ENCODE measurements at places on chromosomes 3 and 15.

- peaks cover 2% of the 10 kb centered on the region for H3K4me1 ChIP-seq
- no peak overlapping the region for H3K27ac ChIP-seq
- H3K4me3 ChIP-seq, result no peak overlapping the region
- no peak for DNase-seq
- no peaks in the 10 kb centered on the region for H3K36me3 ChIP-seq
Observed at GRCh38 chr15:99954361-99955180, 221.3 kb upstream of the LYSMD4 start.

DNA sequence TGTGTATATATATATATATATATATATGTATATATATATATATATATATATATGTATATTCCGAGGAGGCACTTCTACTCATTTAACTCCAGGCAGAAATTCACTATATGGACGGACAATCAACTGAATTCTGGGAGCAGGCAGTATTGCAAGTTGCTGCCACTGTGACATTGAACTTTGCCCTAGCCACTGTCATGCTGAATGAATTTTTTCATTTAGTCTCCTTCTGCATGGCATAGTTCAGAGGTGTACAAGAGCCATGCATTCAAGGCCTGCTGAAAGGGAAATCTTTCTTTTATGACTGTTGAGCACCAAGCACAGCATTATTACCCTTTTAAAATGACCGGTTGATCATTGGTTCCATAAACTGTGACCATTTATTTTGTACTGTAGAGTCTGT lies 176.2 kb upstream of the THRB start:
- no peaks in the 10 kb centered on the region for H3K4me1 ChIP-seq
- no peak for DNase-seq
- H3K36me3 ChIP-seq, result no peaks in the 10 kb centered on the region
- no peak overlapping the region for H3K27ac ChIP-seq
- no peak overlapping the region for H3K4me3 ChIP-seq

DNA sequence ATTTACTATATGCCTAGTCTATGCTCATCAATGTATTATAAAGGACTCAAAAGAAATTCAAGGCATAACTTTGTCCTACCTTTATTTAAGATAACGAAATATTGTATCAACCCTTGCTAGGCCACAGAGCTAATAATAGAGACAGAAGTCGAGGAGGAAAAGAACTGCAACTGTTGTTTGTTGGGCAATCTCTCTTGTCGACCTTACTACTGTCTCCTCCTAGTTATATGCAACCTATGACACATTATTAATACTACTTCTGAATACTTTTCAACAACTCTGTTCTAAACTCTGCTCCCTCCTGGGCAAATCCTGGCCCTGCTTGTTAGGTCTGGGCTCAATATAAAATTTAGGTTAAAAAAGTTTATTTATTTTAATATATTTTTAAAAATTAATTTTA lies 24.6 kb downstream of the SPPL2A start:
- DNase-seq, result no peak
- no peaks in the 10 kb centered on the region for H3K36me3 ChIP-seq
- H3K27ac ChIP-seq, result no peak overlapping the region
- no peak overlapping the region for H3K4me3 ChIP-seq

DNA sequence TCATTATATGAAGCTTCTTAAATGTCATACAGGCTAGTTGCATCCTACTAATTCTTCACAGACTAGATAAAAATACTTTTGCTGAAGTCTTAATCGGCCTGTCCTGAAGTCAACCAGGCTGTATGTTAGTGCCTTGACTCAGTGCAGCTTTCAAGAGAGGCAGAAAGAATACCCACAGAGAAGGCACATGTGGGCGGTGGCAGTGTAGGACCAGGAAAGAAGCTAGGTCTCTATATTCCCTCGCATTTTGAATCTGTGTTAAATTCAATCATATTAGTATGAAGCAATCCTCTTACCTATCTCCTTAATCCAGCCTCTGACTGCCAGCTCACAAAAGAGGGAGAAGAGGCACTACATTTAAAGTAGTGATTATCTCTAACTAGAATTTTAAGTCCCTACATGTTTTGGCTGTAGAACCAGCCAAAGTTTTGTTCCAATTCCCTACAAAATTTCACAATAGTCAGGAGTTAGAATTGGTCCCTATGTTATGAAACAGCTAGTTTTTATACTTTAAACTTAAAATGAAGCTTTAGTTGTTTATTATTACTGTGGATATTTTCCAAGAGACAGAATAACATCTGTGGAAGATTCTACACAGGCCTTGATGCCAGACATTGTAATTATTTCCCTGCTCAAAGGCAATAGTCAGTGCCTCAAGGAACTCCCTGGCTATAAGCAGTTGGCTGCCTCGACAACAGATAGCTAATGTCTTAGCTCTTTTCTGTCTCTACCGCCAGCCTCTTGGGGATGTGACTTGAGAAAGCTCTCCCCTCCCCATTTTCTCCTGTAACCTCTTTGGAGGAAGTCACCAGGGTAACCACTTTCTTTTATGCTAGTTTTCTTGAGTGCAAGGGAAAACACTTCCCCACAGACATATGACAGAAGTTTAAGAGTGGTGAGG lies 31.9 kb downstream of the CRTC3 start:
- no peaks in the 10 kb centered on the region for H3K27me3 ChIP-seq
- H3K4me3 ChIP-seq, result no peak overlapping the region
- DNase-seq, result no peak
- H3K4me1 ChIP-seq, result no peaks in the 10 kb centered on the region

DNA sequence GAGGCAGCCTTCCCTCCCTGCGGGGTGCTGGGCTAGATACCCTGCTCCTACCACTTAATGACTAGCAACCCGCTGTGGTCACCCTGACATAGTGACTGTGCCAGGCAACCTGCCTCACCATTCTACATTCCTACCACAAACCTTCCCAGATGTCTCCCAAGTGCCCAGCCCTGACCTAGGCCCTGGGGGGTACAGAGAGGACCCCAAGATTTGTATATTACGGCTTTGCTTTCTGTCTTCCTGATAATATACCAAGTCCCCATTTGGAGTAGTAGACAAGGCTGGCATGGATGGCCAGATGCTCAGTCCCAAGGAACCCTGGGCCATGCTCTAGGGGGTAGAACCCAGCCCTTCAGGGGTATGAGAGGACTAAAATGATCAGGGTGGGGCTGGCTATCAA lies 31.0 kb downstream of the ESYT3 start:
- DNase-seq, result no peak
- H3K4me3 ChIP-seq, result no peak overlapping the region
- H3K27ac ChIP-seq, result no peak overlapping the region
- no peaks in the 10 kb centered on the region for H3K4me1 ChIP-seq

GRCh38 chr3:131388490-131388799 lies 6.9 kb downstream of the NUDT16 start:
- H3K4me3 ChIP-seq, result no peak overlapping the region
- H3K27me3 ChIP-seq, result no peaks in the 10 kb centered on the region
- no peak overlapping the region for H3K27ac ChIP-seq
- H3K36me3 ChIP-seq, result no peaks in the 10 kb centered on the region

- H3K27me3 ChIP-seq, result no peaks in the 10 kb centered on the region
- H3K4me3 ChIP-seq, result no peak overlapping the region
- H3K36me3 ChIP-seq, result no peaks in the 10 kb centered on the region
- DNase-seq, result no peak
- no peak overlapping the region for H3K27ac ChIP-seq
Observed at GRCh38 chr15:33201491-33202231, 7.1 kb upstream of the FMN1 start.

- no peaks in the 10 kb centered on the region for H3K27me3 ChIP-seq
- H3K4me3 ChIP-seq, result no peak overlapping the region
- no peak for DNase-seq
- no peak overlapping the region for H3K27ac ChIP-seq
- H3K36me3 ChIP-seq, result peaks cover 3% of the 10 kb centered on the region
- H3K4me1 ChIP-seq, result peaks cover 9% of the 10 kb centered on the region
Observed at GRCh38 chr15:65374821-65375401, 2.9 kb downstream of the IGDCC3 start.

- no peaks in the 10 kb centered on the region for H3K36me3 ChIP-seq
- no peaks in the 10 kb centered on the region for H3K27me3 ChIP-seq
- DNase-seq, result no peak
- H3K27ac ChIP-seq, result no peak overlapping the region
- H3K4me1 ChIP-seq, result no peaks in the 10 kb centered on the region
Observed at GRCh38 chr3:45889337-45889736, 3.0 kb downstream of the CCR9 start.

GRCh38 chr3:174387736-174388135 lies 471.4 kb upstream of the NAALADL2 start:
- no peaks in the 10 kb centered on the region for H3K4me1 ChIP-seq
- no peak overlapping the region for H3K4me3 ChIP-seq
- no peaks in the 10 kb centered on the region for H3K36me3 ChIP-seq
- H3K27ac ChIP-seq, result no peak overlapping the region
- H3K27me3 ChIP-seq, result no peaks in the 10 kb centered on the region

- no peaks in the 10 kb centered on the region for H3K4me1 ChIP-seq
- H3K27me3 ChIP-seq, result no peaks in the 10 kb centered on the region
- no peaks in the 10 kb centered on the region for H3K36me3 ChIP-seq
Observed at GRCh38 chr15:99546441-99547100, 19.2 kb upstream of the MEF2A start.

DNA sequence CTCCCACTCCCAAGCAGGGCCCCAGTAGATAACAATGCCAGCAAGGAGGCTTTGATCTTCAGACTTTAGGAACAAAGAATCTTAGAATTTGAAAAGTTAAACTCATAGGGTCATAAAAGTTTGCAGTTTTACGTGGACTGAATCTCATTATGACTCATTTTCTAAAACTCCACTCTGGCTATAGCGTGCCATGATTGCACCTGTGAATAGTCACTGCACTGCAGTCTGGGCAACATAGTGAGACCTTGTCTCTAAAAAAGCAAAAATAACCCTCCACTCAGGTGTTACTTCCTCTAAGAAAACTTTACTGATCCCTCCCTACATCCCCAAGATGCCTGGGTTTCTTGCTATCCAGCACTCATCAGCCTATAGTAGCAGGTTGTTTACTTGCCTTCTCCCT lies 104.5 kb downstream of the IL20RB start:
- no peak for DNase-seq
- H3K36me3 ChIP-seq, result no peaks in the 10 kb centered on the region
- H3K4me3 ChIP-seq, result no peak overlapping the region
- H3K27me3 ChIP-seq, result peaks cover 3% of the 10 kb centered on the region
- no peak overlapping the region for H3K27ac ChIP-seq

GRCh38 chr3:48597408-48597800 lies 2.3 kb upstream of the COL7A1 start:
- H3K27ac ChIP-seq, result no peak overlapping the region
- peaks cover 10% of the 10 kb centered on the region for H3K4me1 ChIP-seq
- no peak for DNase-seq
